ENCODE measurements at places on chromosomes 7 and 10.

GRCh38 chr10:34954142-34954541 lies 136.0 kb downstream of the CUL2 start:
- no peak for DNase-seq

DNA sequence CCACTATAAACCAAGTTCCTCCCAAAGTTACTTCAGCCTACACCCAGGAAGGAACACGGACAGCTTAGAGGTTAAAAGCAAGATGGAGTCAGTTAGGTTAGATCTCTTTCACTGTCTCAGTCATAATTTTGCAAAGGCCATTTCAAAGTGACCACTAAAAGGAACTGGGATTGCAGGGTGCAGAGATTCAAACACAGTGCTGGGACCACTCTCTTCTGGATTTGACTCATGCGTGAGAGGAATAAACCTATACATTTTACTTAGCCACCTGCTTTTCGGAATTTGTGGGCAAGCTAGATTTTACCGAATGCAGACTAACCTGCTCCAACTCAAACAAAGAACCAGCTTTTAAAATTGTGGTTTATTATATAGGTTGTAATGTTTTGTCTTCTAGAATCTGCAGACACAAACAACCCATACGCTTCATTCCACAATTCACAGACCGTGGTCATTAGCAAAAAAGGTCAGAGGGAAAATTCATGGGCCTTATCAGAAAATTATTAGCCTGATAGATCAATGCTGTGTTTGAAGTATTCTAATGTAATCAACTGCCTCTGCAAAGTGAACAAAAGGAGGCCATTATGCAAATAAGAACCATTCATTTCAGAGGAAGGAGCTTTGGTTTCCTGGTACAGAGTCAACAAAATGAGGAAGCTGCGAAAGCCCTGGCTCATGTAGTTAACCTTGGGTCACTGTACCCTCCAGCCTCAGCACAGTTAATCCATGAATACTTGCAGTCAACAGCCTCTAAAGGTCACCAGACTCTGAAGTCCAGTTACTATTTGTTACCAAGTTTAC lies 342.7 kb upstream of the KLF6 start:
- DNase-seq, result no peak

DNA sequence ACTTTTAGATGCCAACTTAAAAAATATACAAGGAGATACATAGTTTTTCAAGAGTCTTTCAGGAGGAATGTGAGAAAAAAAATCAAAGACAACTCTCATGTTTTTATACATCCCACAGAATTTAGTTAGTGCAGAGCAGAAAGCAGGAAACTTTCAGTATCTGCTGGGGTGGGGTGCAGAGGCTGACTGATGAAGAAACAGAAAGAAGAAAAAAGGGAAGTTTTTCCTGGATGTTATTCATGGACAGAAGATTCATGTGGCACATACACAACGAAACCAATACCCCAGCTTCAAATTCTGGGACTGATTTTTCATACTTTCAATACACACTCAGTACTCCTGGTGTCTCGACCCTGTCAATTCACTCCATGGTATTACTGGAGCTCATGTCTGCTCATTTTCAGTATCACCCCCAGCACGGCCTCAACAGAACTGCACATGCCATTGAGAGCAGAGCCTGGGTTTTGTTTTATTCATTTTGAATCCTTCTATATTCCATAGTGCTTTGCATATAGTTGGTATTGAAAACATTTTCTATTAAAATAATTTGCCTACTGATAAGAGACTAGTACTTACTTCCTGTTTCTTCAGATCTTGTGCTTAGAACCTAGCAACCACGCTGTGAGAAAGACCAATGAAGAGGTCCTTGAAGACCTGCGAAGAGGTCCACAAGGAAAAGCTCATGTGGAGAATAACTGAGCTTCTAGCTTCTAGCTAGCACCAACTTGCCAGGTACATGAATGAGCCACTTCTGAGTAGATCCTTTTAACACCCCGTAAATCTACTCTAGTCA lies 49.0 kb downstream of the NDUFB2 start:
- DNase-seq, result no peak

DNA sequence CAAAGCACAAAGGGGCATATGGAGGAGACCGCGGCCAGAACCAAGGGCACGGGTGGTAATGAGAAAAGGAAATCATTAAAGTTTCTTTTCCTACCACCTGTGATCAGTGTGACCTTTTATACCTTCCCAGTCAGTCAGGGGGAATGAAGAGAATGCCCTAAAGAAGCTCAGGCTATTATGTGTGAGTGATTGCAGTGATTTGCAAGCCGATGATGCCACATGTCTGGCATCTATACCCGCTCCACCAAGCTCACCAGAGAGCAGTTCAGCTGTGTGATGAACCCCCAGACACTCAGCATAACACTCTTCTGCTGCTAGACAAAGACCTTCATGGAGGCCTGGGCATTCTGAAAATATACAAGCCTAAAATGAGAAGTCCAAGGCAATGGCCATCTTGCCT lies 106.2 kb upstream of the AGK start:
- DNase-seq, result no peak

DNA sequence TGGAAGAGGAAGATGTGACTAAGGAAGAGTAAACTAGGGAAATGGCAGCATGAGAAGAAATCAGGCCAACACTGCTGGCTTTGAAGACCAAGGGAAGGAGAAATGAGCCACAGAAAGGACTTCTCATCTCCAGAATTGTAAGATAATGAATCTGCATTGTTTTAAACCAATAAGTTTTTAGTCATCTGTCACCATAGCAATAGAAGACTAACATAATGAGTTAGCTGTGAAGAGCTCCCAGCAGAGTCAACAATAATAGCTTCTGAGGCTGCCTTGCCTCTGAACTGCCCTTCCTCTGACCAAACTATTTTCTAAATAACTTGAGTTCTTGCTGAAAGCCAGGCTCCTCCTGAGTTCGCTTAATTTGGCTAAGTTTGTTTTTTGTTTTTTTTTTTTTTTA lies 103.6 kb downstream of the CACNA2D1 start:
- no peak for DNase-seq

Data from neuronal stem cell (in vitro differentiated cells).